ENCODE measurements at places on chromosomes 2 and 18.

DNA sequence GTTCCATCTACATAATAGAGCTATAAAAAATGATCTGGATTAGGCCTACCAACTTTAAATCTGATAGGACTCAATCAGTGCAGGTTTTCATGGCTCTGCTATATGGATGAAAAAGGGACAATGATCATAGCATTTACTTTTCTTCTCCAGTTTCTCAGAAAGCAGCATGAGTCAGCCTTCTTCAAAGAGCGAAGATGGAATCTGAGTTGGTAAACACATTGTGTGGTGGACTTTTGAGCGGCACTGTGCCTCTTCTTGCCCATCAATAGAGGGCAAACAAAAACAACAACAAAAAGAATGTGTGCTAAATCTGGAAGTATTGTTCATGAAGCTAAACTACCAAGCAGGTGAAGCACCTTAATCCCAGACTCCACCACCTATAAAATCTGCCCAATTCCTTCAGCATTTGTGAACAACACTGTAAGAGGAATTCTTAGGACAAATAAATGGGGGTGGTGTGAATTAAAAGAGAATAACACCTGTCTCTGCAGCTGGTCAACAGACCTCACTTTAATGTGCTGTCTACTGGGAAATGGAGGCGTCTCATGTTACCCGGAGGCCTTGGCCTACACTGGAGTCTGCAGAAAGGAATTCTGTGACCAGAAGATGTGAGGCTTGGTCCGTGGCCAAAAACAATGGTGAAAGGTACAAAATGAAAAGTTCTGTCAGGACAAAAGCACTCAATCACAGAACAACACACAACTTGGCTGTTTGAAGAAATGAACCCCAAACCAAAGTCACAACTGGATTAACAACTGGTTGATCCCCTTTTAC lies 609.0 kb downstream of the IRS1 start:
- H3K36me3 ChIP-seq: no peaks in the 10 kb centered on the region
- H3K4me1 ChIP-seq: peaks cover 7% of the 10 kb centered on the region
- no peak for DNase-seq
- no peak overlapping the region for H3K4me3 ChIP-seq
- no peaks in the 10 kb centered on the region for H3K27me3 ChIP-seq
- H3K27ac ChIP-seq: no peak overlapping the region

- H3K4me3 ChIP-seq: no peak overlapping the region
- no peak for DNase-seq
- no peaks in the 10 kb centered on the region for H3K36me3 ChIP-seq
- no peak overlapping the region for H3K27ac ChIP-seq
Measured at GRCh38 chr18:60189856-60190255, 182.7 kb downstream of the MC4R start.

DNA sequence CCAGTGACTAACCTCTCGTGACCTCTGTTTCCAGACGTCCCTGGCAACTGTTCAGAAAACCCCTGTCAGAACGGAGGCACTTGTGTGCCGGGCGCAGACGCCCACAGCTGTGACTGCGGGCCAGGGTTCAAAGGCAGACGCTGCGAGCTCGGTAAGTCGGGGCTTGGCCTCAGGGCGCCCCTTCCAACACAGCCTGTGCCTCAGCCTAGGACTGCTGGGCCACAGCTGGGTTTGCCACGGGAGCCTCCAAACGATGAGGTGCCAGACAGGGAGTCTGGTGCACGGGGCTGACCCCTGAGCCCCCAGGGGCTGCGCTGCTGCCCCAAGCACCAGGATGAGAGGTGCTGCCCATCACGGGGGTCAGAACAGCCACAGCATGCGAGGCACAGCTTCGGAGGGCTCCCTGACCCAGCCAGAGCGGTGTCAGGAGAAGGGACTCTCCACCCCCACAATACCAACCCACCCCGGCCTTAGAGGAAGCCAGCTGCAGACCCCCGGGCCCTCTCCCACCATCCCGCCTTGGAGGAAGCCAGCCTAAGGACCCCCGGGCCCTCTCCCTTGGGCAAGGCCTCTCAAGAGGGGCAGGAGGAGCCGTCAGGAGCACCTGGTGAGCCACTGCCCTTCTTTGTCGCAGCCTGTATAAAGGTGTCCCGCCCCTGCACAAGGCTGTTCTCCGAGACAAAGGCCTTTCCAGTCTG lies 20.3 kb downstream of the MTERF4 start:
- peaks cover 4% of the 10 kb centered on the region for H3K4me1 ChIP-seq
- no peak overlapping the region for H3K27ac ChIP-seq
- H3K27me3 ChIP-seq: no peaks in the 10 kb centered on the region
- H3K4me3 ChIP-seq: no peak overlapping the region

DNA sequence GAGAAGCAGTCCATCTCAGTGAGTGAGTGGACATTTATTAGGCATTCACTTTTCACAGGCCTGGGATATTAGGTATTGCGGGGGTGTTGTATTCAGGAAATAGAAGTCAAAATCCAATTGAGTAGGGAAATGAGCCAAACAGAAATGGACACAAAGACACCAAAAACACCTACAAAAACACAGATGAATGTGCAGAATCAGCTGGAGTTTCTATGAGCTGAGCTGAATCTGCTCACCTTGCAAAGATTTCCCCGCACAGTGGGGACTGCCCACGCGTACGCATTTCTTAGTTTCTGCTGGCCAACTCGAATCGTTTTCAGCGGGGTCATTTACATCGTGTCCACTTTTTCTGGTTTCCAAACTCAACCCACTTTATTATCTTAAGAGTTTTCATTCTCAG lies 160.0 kb downstream of the BCL2 start:
- no peaks in the 10 kb centered on the region for H3K27me3 ChIP-seq

- H3K4me3 ChIP-seq: no peak overlapping the region
- no peak overlapping the region for H3K27ac ChIP-seq
- peak; percentile 25 for DNase-seq
- no peaks in the 10 kb centered on the region for H3K27me3 ChIP-seq
Measured at GRCh38 chr2:16216558-16216945, 276.2 kb downstream of the MYCN start.

DNA sequence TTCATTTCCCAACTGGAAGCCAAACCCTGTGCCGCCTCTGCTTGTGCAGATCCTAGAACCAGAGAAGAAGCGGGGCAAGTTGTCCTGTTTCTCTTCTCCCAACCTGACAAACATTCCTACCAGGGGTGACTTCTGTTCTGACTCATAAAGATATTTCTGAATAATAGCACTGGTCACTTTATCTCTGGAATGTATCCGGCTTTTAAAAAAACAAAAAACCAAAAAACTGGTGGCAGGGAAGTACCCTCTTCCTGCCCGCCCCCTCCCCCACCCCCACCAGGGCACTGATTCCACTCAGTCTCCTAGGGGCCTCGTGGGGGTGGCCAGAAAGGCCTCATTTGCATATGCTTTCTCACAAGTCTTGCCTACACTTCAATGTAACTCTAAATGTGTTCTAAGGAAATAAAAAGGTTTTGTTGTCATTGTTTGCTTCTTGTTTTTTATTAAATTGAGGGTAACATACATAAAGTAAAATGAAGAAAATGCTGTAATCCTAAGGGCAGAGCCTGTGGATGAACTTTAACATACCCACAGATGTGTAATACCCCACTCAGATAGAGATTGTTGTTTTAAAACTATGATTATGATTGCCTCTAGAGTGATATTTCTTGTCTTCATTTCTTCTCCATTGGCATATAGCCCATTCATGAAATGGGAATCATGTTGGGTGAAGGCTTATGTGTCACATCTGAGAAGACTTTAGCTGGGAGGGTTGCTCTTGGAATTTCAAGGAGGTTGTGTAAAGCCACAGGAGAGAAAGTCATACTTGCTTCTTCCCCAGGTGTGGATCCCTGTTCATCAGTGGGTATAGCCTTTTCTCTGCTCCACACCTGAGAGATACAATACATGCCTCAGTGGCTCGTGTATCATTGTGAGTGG lies 5.3 kb upstream of the FOSL2 start:
- H3K4me3 ChIP-seq: no peak overlapping the region
- H3K36me3 ChIP-seq: no peaks in the 10 kb centered on the region
- H3K27me3 ChIP-seq: peaks cover 20% of the 10 kb centered on the region
- H3K4me1 ChIP-seq: peaks cover 10% of the 10 kb centered on the region
- no peak overlapping the region for H3K27ac ChIP-seq

All from neural progenitor cell (in vitro differentiated cells).